ENCODE measurements at places on chromosomes 1 and 21.

GRCh38 chr1:5191470-5191869, 537.1 kb downstream of the AJAP1 start:
- DNase-seq, result no peak

DNA sequence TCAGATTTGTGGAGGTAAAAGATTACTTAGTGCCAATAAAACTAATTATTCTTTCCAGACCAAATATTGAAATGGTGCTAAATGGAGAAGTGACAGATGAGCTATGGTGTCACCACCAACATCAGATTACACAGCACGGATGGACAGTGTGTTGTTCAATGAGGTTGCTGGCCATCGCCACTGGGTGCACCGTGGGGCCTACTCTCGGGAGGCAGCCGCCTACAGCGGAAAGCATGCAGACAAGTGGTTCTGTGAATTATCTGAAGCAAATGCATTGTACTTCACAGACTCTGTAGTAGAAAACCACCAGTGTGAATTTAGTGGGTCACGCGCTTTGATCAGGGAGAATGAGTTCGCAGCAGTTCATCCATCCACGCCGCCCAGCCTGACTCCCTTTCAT, 42.3 kb downstream of the GNG4 start:
- no peak for DNase-seq

DNA sequence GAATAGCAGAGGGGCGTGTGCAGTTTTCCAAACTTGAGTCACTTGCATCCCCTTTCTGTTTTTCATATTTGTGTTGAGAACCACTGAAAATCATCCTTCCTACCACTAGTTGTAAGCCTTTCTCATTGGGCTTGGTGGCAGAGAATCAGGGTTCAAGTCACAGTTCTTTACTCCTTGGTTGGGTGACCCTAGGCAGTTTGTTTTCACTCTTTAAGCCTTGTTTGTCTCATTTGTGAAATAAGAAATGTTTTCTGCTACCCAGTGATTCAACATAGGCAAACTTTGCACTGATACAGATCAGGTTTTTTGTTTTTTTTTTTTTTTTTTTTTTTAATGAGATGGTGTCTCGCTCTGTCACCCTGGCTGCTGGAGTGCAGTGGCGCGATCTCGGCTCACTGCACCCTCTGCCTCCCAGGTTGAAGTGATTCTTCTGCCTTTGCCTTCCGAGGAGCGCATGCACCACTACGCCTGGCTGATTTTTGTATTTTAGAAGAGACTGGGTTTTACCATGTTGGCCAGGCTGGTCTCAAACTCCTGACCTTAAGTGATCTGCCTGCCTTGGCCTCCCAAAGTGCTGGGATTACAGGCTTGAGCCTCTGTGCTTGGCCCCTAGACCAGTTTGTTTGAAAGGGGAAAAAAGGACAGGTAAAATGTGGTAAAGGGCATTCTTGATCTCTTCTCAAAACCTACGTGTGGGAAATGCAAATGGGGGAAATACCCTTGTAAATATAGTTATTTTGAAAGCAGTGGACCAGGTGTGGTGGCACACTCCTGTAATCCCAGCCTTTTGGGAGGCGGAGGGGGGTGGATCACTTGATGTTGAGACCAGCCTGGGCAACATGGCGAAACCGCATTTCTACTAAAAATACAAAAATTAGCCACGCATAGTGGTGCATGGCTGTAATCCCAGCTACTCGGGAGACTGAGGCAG, 3.2 kb downstream of the CLIC4 start:
- no peak for DNase-seq

- no peak for DNase-seq
Measured at GRCh38 chr1:171134204-171134923, 43.7 kb downstream of the FMO3 start.

- no peak for DNase-seq
Measured at GRCh38 chr1:90295534-90295933, 300.6 kb downstream of the ZNF326 start.

GRCh38 chr1:67214420-67215174, 48.3 kb downstream of the IL23R start:
- no peak for DNase-seq

GRCh38 chr1:93328809-93329760, 16.6 kb upstream of the DR1 start:
- no peak for DNase-seq

- no peak for DNase-seq
Measured at GRCh38 chr1:244010703-244011123, 40.4 kb upstream of the ZBTB18 start.

GRCh38 chr1:66599899-66600737, 66.2 kb downstream of the SGIP1 start:
- no peak for DNase-seq
